Right ventricle myocardium inferior (tissue), 1 donor: ENCODE measurements at places on chromosomes 11 and 22.

DNA sequence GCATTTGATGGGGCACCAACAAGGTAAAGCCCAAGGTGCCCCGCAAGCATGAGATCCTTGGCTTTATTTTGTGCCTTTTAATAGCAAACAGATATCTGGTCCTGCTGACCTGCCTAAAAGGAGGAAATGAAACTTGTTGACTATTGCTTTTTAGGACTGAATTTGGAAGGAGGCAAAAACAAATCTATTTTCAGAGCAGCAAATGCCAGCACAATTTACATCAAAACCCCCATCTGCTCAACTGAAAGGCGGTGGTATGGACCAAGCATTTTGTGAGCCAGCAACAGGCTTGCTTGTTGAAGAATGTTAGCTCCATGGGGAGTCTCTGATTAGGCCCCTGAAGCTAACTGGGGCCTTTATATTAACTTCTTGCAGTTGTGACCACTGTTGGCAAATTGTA, 192.6 kb upstream of the E2F8 start:
- DNase-seq, result no peak

- DNase-seq, result peak; percentile 84
Observed at GRCh38 chr11:19683141-19683805, 29.4 kb upstream of the NAV2 start.

DNA sequence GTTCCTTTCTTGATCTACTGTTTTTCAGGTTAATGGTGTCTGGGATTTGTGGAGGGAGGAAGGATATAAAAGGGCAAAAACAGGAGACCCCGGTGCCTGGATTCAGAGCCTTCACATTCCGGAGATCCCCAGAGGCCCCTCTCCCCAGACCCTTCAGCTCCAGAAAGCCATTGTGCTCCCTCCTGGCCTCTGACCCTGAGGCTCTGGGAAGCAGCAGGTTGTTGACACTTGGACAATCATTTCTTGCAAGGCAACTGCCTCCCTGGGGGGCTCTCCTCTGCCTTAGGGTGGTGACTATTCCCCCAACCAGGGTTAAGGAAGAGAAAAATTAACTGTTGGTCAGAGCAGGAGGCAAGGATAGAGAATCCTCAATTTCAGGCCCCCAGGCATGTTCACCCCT, 86.9 kb upstream of the NNMT start:
- no peak for DNase-seq

DNA sequence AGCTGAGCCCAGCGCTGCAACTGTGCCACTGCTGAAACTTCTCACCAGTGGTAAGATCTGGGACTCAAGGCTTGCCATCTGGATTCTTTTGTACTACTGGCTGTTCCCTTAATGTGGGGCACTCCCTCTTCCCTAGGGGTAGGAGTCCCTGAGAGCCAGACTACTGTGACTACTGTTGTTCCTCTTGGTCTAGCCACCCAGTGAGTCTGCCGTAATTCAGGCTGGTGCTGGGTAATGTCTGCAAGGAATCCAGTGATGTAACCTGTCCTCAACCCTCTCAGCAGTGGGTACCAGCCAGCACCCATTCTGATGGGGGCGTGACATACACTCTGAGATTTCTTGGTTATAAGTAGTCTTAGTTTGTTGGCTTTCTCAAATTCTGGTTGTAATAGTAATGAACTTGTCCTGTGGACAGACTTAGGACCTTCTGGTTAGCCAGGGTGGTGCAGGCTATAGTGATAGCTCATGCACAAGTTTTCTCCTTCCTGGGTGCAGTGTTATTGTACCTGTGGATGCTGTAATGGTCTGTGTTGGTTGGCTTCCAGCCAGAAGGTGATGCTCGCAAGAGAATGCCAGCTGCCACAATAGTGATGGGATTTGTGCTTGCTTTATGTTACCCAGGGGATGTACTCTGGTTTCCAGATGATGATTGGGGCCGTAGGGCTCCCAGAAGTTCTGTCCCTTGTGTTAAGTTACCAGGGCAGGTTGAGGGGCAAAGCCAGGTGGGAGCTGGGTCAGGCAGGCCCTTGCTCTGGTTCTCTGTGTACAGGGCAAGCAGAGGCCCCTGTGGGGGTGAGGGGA, 65.5 kb downstream of the ARHGAP42 start:
- DNase-seq, result no peak

DNA sequence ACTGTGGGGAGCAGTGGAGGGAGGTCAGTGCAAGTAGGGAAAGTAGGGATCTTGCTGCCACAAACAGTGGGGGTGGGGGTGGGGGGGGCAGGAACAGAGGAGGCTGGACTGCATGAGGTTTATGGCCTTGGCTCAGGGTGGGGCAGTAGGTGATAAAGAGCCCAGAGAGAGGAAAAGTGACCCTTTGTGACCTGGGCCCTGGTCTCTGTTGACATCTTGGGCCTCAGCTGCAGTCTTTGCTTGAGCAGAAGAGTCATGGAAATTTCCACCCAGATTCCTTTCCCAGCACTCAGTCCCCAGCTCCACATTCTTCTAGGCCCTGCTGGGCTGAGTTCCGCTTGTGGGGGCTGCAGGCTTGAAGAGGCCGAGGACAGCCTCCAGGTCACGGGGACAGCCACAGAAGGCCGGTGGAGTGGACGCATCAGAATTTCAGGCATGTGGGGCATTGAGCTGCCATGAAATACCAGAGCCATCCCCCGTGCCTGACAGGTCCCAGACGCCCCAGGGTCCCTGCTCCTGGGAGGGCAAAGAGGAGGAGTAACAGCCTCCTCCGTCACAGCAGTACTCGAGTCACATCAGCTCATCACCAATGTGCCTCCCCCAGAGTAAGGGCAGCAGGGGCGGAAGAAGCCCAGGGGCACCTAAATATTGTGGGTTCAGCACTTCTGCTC, 9.7 kb upstream of the MALAT1 start:
- DNase-seq, result no peak

DNA sequence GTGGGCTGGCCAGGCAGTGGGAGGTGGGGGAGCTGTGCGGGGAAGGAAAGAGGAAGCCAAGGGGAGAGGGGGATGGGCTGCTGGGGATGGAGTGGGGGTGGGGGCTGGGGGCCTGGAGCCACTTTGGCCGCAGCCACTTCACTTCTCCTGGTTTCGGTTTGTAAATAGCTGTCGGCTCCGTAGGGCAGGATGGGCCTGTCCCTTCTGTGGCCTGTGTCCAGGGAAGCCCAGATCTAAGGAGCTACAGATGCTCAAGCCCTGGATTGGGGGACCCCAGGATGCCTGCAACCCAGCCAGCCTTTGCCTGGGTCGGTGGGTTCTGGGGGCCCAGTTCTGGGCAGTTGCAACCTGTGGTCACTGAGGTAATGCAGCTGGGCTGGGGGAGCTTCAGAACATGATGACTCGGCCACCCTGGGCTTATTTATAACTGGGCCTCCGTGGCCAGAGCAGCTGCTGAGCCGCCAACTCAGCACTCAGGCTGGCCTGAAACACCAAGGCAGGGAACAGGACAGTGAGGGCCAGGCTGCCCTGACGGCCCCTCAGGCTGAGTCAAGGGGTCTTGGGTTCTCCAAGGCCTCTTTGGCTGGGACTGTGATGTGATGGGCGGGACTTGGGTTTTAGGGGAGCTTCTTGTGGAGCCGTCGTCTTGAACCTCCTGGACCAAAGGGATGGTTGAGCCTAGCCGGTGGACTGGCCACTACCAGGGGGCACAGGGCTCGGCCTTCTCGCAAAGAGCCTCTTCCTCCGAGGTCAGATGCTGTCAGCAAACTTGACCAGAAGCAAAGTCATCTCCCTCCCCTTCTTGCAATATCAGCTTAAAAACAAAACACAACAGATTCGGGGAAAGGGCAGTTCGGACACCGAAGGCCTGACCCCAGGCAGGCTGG, 15.0 kb upstream of the SLC39A13 start:
- DNase-seq, result no peak

- DNase-seq, result no peak
Observed at GRCh38 chr11:86551288-86552092, 120.9 kb downstream of the ME3 start.

DNA sequence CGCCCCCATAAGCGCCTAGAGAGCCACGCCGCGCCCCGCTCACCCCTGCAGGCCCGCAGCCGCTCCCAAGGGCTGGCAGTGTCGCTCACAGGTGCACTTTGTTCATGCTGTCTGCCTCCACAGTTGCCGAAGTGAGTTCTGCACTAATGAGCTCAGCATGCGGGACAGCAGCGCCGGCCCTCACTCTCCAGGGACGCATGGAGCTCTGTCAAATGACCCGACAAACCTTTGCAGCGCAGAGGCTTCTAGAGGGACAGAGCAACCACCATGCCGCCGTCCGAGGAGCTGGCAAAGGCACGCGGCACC, 170.7 kb downstream of the OPCML start:
- no peak for DNase-seq

DNA sequence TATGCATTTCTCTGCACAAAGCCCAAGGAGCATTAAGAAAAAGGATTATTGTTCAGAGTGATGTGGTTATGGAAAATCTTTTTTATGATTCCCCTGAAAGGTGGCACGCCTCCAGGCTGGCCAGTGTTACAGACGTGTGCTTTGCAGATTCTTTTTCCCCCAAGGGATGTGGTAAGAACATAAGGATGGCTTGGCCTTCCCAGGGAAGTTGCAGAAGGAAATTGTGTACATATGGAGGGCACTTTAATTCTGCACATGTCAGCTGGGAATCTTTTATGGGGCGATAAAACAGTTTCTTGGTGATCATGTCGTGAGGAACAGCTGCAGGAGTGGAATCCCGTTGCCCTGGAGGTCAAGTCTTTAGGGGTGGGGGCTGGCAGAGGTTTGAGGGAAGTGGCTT, 9.7 kb downstream of the SMARCB1 start:
- DNase-seq, result no peak

- no peak for DNase-seq
Observed at GRCh38 chr22:22721681-22722354, 77.4 kb downstream of the GGTLC2 start.

DNA sequence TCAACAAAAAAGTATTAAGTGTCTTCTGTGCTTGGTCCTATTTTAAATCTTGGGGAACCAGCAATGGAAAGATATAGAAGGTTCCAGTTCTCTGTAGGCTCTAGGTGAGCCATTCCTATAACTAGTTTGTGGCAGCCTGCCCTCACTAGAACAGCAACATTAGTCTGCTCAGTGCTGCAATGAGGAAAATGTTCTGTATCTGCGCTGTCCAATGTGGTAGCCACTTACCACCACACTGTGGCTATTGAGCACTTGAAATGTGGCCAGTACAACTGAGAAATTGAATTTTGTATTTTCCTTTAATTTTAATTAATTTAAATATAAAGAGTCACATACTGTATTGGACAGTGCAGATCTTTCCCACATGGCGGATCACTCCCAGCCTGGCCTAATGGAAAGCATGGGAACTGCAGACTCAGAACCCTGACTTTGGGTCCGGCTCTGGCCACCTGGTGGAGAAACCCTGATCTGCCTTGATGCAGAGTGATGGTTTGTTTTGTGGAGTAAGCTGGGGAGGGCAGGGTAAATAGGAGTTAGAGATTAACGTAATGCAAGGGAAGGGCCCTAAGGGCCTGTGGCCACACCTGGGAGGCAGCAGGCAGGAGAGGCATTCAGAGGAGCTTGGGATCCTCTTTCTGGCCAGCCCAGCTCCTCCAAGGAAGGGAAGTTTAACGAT, 101.0 kb downstream of the ME3 start:
- no peak for DNase-seq

- DNase-seq, result peak; percentile 15
Observed at GRCh38 chr11:72669527-72669926, 4.7 kb downstream of the PDE2A start.

DNA sequence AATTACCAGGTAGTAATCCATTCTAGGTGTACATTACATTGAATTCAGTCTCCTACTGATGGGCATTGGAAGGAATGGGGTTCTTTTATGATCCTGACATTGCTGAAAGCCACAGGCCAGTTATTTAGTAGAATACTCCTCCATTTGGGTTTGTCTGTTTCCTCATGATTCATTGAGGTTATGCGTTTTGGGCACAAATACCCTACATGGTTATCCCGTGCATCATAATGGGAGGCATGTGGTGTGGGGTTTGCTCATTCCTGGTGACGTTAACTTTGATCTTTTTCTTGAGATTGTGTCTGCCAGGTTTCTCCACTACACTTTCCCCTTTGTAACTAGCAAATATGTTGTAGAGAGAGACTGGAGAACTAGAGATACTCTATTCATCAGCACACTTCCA, 5.5 kb downstream of the FOLR3 start:
- no peak for DNase-seq

GRCh38 chr22:39410264-39410663, 10.7 kb downstream of the TAB1 start:
- DNase-seq, result no peak

GRCh38 chr11:60942219-60942618, 9.8 kb downstream of the SLC15A3 start:
- no peak for DNase-seq

DNA sequence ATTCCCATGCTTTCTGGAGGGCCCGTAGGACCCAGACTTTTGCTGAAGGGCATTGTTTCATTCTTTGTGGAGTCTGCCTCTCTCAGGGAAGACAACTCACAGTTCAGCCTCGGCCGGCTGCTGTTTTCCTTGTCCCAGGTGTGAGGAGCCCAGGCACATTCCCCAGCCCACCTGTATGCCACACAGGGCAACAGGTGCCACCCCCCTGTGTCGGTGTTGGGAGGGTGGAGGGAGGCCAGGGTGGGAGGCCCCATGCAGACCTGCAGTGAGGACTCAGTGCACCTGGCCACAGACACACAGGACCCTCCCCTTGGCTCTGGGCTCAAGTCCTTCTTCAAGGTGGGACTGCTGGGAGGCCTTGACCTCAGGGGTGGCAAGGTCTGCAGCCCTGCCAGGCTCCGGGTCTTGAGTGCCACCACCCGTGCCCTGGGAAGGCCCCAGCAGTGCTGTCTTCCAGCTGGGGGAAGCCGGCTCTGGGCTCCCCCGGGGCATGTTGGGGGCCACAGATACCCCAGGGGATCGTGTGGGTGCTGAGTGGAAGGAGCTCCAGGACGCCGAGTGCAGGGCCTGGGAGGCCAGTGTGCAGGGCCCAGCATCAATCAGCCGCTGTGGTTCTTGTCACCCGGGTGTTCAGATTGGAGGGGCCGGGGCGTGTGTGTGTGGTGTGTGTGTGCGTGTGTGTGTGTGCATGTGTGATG, 1286.1 kb downstream of the BRD1 start:
- no peak for DNase-seq

DNA sequence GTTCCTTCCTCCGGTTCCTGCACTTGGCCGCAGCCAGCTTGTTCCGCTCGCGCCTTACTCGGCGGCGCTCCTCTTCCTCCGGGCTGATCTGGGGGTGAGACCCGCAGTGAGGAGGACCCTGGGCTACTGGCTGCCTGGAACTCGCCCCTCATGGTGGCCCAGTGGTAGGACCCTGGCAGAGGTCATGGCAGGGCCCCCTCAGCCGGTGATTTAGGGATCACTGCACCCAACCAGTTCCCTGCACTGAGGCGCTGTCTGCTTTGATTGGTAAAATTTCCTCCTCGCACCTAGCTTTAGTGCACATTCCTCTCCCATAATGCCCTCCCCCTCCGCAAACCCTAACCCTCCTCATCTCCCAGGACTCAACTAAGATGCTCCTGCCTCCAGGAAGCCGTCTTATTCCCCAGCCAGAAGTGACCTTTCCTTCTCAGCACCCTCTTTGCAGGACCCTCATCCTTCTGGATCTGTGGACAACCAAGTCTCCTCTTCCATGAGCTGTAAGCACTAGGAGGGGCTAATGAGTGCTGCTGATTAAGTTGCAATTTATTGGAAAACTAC, 3.6 kb downstream of the CCDC85B start:
- no peak for DNase-seq
